ENCODE measurements at places on chromosomes 1 and 21. TPM values are rescaled to one million over a fixed set of nuclear protein-coding genes. Genes with fewer than 3 reads are reported as not detected.
A peak's percentile ranks its signal among the peaks of the same experiment; 100 is the strongest.

DNA sequence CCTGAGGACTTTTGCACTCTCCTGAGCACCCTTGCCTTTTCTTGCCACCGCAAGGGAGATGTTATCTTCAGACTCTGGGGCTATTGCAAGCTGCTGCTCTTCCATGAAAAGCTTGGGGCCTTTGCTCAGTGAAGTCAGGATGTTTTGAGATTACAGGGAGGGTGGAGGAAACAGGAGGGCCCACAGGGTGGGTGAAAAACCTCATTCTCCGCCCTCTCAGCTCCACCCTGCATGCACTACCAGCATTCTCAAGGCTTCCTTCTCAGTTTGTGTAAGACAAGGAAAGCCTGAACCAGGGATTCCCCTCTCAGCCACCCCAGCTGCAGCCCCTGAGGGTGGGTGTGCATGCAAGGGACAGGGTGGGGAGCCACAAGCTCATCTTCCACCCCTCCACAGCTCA is 25.8 kb upstream of the ZNF648 start:
- peaks cover 5% of the 10 kb centered on the region for H3K4me1 ChIP-seq
- no peaks in the 10 kb centered on the region for H3K36me3 ChIP-seq
- H3K27me3 ChIP-seq: no peaks in the 10 kb centered on the region
- no peak for DNase-seq
- no peak overlapping the region for H3K27ac ChIP-seq

DNA sequence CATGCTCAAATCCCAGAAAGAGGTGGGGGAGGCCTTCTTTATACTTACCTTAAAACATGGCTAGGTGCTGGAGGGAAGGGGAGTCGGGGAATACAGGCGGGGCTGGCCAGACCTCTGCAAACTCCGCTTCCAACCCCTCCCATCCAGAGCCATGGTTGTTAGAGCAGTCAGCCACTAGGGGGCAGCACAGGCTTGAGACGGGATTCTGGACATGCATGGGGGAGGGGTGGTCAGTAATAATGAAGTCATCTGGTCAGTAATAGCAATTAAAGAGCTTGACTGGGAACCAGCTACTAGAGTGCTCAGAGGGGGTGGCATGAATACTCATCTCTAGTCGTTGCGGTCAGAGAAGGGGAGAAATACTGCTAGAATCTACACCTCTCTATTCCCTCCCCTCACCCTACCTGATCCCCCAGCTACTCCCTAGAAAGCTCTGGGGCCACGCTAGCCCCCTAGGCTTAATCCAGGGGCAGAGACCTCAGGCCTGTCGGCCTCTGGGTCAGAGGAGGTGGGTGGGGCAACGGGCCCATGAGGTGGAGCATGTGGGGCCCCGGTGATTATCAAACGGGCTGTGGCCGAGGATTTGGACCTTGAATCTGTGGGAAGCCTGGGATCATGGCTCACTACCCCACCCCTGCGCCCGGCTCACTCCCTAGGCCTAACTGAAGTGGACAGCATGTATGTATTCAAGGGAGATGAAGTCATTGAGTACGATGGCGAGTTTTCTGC is 2.9 kb downstream of the CASQ1 start:
- H3K4me1 ChIP-seq: peaks cover 48% of the 10 kb centered on the region
- no peaks in the 10 kb centered on the region for H3K27me3 ChIP-seq
- peak; percentile 82 for DNase-seq
- H3K36me3 ChIP-seq: no peaks in the 10 kb centered on the region

DNA sequence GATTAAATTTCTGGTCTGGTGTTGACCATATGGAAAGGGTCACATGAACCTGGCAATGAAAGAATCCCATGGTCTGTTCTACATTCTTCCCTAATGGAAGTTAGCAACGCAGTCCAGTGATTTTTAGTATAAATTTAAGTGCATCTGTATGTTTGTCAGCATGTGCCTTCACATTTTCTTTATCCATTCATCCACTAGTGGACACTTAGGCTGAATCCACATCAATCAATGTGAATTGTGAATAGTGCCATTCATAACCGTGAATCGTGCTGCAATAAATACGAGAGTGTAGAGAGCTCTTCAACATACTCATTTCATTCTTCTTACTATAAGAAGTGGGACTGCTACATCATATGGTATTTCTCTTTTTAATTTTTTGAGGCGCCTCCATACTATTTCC is 12.7 kb upstream of the IFI16 start:
- no peak for DNase-seq
- peaks cover 19% of the 10 kb centered on the region for H3K27me3 ChIP-seq
- H3K36me3 ChIP-seq: no peaks in the 10 kb centered on the region
- H3K4me1 ChIP-seq: peaks cover 28% of the 10 kb centered on the region

GRCh38 chr1:32876341-32877210 is 5.9 kb upstream of the FNDC5 start:
- H3K4me1 ChIP-seq: peaks cover 54% of the 10 kb centered on the region
- no peak overlapping the region for H3K4me3 ChIP-seq
- H3K36me3 ChIP-seq: no peaks in the 10 kb centered on the region

The ZNF648 gene
- total RNA-seq: not detected

DNA sequence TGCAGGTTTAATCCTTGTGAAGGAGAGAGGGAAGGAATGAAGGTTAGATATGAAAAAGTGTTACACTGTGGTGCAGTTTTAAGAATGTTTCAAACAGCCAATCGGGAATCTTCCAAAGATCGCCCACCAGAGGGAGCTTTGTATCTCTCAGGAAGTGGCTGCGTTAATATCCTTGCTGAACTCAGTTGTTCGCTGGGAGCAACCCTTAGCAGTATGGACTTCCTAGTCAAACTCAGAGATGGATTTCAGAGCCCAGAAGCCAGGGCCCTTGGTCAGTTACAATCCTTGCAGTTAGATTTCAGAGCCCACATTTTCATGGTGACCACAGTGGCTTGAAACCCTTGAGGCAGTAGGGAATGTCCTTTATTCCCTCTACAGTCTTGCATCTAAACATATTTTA is 136.2 kb downstream of the NTNG1 start:
- no peak for DNase-seq
- H3K27me3 ChIP-seq: no peaks in the 10 kb centered on the region
- H3K27ac ChIP-seq: no peak overlapping the region
- H3K36me3 ChIP-seq: no peaks in the 10 kb centered on the region
- no peak overlapping the region for H3K4me3 ChIP-seq

DNA sequence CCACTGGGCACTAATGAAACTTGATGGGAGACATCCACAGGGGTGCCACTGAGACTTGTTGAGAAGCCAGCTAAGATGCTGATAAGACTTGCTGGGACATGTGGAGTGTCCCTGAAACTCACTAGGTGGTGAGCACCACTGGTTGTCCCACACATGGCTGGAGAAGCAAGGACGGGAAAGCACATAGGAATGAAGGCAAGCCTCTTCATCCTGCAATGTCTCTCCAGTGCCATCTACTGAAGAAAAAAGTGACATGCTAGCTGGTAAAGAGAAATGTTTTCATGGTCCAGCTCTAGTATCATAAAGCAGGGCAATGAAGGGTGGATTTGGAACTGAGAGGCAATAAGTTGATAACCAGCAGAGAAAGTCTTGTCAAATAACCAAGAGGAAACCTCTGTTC is 283.0 kb downstream of the PAPPA2 start:
- H3K27ac ChIP-seq: no peak overlapping the region
- no peak for DNase-seq
- no peak overlapping the region for H3K4me3 ChIP-seq
- H3K4me1 ChIP-seq: peaks cover 17% of the 10 kb centered on the region
- no peaks in the 10 kb centered on the region for H3K27me3 ChIP-seq

The GBP6 gene
- 0.08 TPM for total RNA-seq

DNA sequence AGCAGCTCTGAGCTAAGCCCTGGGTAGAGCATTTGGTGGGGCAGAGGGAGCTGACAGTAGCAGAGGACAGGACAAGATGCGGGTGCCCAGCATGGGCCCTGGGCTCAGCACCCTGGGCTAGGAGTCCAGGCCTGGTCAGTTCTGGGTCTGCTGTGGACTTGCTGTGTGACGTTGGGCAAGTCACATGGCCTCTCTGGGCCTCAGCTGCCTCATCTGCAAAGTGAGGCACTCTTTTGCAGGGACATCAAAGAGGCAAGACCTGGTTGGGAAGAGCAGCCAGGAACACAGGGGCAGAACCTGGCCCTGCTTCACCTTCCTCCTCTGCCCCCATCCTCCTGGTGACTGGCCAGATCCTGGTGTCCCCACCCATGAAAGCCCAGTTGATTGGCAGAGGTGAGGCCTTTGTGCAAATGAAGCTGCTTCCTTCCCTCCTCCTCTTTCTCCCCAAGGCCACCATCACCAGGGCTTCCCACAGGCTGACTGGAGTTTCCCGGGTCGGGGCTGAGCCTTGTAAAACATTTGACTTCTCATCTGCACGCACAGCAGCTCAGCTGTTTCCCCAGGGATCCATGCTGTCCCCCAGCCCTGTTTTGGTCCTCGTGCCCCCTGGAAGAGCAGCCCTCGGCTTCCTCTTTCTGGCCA is 350.5 kb downstream of the MATN1 start:
- H3K27ac ChIP-seq: no peak overlapping the region
- H3K4me3 ChIP-seq: no peak overlapping the region
- H3K4me1 ChIP-seq: no peaks in the 10 kb centered on the region
- H3K36me3 ChIP-seq: no peaks in the 10 kb centered on the region
- peaks cover 79% of the 10 kb centered on the region for H3K27me3 ChIP-seq

The PLA2G2D gene
- total RNA-seq: not detected

DNA sequence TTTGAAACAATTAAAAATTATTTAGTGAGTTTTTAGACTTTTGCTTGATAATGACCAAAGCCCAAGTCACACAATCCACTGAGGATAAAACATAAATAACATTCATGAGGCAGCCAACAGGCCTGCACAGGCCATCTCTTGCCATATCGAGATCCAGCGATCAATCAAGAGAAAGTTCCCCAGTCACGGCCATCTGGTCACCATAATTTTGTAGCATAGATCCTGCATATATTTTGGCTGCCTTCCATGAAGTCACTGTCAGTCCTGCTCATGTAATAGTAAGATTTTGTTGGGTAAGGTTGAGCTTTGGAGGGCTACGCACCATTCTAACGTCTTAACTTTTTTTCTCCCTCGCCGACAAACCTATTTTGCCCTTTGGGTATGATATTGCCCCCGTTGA is 17.5 kb downstream of the KPNA6 start:
- no peak overlapping the region for H3K27ac ChIP-seq
- no peak for DNase-seq
- peaks cover 4% of the 10 kb centered on the region for H3K36me3 ChIP-seq
- no peak overlapping the region for H3K4me3 ChIP-seq

The AMY1A gene
- total RNA-seq: not detected

The SELE gene
- total RNA-seq: 0.44 TPM

- no peak for DNase-seq
- H3K27me3 ChIP-seq: peaks cover 87% of the 10 kb centered on the region
- H3K27ac ChIP-seq: no peak overlapping the region
- no peaks in the 10 kb centered on the region for H3K36me3 ChIP-seq
- no peaks in the 10 kb centered on the region for H3K4me1 ChIP-seq
Observed at GRCh38 chr1:5526822-5527551, 465.2 kb downstream of the NPHP4 start.

- no peaks in the 10 kb centered on the region for H3K27me3 ChIP-seq
- H3K36me3 ChIP-seq: peaks cover 30% of the 10 kb centered on the region
- H3K4me1 ChIP-seq: no peaks in the 10 kb centered on the region
- no peak for DNase-seq
- H3K27ac ChIP-seq: no peak overlapping the region
Observed at GRCh38 chr1:192993426-192994085, 65.6 kb downstream of the UCHL5 start.

All from left ventricle myocardium inferior (tissue), 1 donor.